ENCODE measurements at places on chromosomes 13 and 19. TPM values are rescaled to one million over a fixed set of nuclear protein-coding genes. Genes with fewer than 3 reads are reported as not detected.

GRCh38 chr19:29524201-29524911, 1.4 kb upstream of the VSTM2B start:
- no peak for DNase-seq

GRCh38 chr13:62357887-62358645, 942.4 kb upstream of the PCDH20 start:
- no peak for DNase-seq

- DNase-seq, result no peak
Observed at GRCh38 chr19:3363841-3364500, 2.4 kb upstream of the NFIC start.

GRCh38 chr19:43784981-43785808, 4.4 kb upstream of the KCNN4 start:
- DNase-seq, result peak; percentile 76

Gene TMPRSS9
- not detected for total RNA-seq

Gene ENOX1
- 0.48 TPM for total RNA-seq

Gene UBE2S
- 228 TPM for total RNA-seq

Gene INSR
- total RNA-seq, result 3.5 TPM

Data from activated CD4-positive, alpha-beta T cell treated with anti-CD3 and anti-CD28 coated beads for 36 hours (primary cell).